ENCODE measurements at places on chromosomes 1 and 21.

DNA sequence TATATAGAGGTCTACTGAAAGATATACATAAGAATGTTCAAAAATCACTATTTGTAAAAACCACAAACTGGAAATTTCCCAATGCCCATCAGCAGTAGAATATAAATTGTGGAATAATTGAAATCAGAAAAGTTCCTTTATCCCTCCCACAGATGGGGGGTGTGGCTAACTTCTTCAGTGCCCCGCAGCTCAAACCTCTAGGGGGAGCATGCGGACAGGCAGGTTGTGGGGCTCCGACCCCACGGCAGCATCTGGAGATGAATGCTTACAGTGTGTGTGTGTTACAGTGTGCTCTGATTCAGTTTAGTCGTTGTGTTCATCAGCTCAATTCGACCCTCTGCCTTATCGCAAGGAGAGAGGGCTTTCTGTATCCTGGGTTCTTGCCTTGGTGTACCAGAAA, 262.1 kb upstream of the LRRC7 start:
- DNase-seq = no peak

GRCh38 chr1:238406098-238406860, 515.6 kb upstream of the ZP4 start:
- no peak for DNase-seq

DNA sequence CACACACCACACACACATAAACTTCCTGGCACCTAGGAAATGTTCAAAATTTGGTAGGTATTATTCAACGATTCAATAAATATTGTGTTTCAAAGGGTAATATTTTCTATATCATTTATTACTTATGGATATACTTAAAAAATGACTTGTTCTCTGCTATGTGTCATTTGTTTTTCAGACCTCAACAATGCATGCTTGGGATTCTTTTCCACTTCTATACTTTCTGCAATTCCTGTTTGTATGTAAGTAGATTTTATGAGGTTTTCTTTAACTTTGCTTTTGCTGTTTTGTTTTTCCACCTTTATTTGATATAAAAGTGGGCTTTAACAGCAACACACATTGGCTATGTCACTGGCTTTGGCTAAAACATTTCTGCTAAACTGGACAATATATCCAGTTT, 3.5 kb downstream of the CEP170 start:
- no peak for DNase-seq

DNA sequence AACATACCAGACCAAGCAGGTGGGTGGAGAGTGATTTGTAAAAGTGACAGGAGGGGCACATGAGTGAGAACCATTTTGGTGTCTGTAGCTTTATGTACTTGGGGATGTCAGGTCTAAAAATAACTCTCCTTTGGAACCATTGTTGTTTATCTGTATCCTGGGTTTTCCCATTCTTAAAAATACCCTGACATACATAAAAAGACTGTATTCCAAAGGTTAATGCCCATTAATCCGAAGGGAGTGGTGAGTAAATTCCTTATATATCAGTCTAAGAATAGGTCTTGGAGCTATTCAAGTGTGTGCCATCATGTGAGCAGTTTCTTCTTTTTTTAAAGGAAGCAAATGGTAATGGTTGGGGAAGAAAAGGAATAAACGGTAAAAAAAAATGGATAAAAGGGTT, 117.5 kb downstream of the TGFB2 start:
- DNase-seq = no peak

GRCh38 chr1:6743189-6744101, 41.8 kb upstream of the CAMTA1 start:
- peak; percentile 76 for DNase-seq

Data from kidney glomerular epithelial cell (primary cell).